Fibroblast of pulmonary artery (primary cell): ENCODE measurements at places on chromosomes 3 and 15.
A peak's percentile ranks its signal among the peaks of the same experiment; 100 is the strongest.

DNA sequence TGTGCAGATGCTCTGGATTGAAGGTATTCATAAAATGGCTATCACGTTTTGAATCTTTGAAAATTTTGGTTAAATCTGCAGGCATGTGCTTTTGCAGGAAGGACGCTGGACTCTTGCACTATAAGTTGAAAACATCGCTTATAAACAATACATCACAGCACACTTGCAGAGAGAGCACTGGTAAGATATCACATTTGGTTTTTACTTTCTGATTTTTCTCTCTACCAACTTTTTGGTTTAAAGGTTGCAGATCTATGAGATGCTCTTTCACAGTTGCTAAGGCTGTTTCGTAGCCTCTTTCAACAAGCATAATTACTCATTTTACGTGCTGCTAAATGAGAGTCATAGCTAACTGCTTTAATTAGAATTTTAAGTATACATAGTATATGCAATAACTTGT, 724.4 kb upstream of the ARRDC4 start:
- DNase-seq, result no peak

- no peak for DNase-seq
Observed at GRCh38 chr15:31296646-31297574, 29.7 kb upstream of the KLF13 start.

GRCh38 chr15:85649372-85649771, 145.4 kb downstream of the KLHL25 start:
- peak; percentile 93 for DNase-seq

DNA sequence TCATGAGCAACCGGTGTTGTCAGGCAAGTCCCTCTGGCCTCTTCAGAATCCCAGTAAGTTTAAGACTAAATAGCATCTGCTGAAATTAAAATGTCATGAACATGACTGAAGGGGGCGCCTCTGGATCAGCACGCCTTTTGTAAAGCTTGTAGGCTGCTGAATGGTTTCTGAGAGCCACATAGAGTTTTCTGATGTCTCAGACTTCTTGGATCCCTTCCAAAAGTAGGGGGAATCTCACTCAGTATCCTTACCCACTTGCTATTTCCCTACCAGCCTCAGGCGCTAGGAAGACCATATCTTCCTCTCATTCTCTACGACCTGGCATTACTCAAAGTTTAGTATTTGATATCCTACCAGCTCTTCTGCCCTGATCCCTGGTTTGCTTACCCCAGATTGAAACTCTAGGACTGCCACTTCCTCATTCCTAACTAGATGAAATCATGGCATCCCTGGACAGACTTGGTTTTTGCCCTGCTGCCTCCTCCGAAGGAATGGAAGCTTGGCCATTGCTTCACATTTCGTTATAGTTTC, 62.7 kb upstream of the CD47 start:
- DNase-seq, result peak; percentile 74

DNA sequence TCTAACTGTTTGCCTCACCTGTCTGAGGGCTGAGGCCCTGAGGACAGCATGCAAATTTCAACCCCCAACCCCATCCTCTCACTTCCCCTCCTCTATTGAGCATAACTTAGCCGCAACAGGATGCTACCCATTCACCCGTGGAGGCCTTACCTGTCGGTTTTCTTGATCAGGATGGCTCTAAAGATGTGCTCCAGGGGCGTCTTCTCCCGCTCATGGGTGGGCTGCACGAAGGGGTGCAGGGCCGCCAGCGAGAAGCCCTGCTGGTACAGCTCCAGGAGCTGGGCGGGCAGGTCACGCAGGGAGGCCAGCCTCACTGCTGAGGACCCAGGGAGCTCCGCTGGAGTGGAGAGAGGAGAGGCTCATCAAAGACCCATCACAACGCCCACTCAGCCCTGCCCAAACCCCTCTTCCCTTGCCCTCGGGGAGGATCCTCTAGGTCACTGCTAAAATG, 79.8 kb downstream of the RFTN1 start:
- no peak for DNase-seq

DNA sequence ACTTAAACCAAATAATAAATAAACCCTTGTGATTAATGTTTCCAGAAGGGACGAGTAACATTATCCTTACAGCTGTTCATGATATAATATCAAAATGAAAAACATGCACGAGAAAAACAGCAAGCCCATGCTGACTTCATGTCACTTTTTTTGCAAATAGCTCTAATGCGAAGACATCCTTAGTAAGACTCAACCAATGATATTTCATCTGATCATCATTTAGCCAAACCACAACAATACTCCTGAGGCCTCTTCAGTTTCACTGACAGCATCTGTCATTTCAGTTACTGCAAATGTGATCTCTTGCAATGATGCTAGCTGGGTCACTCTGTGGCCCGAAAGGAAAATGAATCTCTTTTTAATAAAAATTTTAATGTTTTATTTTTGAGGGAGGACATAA, 74.0 kb downstream of the POLR2M start:
- DNase-seq, result no peak

DNA sequence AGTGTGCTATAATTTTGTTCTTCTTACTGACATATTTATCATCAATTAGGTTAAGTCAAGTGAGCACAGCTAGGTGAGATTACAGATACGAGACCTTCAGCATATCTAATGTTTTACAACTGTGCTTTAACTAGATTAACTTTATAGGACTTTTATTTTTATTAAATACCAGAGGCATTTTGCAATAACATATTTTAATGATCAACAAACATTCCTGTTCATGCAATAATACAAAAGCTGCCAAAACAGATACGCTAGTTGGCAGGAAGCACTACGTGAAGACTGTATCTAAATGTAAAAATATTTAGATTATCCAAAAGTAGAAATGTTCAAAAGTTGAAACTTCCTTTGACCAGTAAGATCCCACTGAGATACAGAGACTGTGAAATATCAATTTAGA, 139.1 kb downstream of the CBLB start:
- peak; percentile 66 for DNase-seq

GRCh38 chr15:29835301-29835700, 13.0 kb upstream of the TJP1 start:
- DNase-seq, result peak; percentile 73

GRCh38 chr15:51620641-51621040, 1.9 kb downstream of the DMXL2 start:
- no peak for DNase-seq

GRCh38 chr15:100295939-100296565, 45.7 kb downstream of the ADAMTS17 start:
- DNase-seq, result no peak

DNA sequence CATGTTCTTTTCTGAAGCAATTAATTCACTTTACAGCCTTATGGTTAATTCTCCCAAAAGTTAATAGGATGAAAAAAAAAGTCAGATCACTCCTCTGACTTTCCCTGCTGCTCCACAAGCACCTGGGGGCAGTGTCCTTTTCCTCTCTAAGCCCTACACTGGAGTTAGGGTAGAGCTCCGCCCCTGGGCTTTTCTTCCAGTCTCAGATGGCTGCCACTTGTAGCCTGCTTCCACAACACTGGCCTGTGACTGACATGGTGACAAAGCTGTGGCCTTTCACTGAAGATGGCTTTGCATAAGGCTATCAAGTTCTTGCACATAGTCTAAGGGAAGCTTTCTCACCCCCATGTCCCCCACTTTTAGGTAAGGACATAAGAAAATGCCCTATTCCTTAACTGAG, 1.3 kb upstream of the MON1A start:
- DNase-seq, result no peak

DNA sequence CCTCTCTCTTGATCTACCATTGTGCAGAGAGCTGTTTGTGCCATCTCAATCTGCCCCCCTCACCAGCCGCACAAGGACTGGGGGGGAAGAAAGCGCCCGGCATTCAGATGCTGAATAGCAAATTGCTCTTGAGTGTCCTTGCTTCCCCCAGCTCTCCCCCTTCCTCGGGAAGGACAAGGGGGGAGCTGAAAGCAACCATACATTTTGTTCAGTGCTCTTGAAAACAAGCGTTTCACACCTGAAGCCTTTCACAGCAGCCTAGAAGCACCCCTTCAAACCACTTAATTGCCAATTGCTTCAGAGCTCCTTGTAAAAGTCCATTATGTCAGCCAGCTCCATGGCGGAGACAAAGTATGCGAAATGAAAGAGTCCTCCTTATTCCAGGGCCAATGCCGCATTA, 540.1 kb downstream of the NR2F2 start:
- DNase-seq, result no peak

GRCh38 chr3:197256836-197257444, 41.5 kb downstream of the DLG1 start:
- peak; percentile 78 for DNase-seq

DNA sequence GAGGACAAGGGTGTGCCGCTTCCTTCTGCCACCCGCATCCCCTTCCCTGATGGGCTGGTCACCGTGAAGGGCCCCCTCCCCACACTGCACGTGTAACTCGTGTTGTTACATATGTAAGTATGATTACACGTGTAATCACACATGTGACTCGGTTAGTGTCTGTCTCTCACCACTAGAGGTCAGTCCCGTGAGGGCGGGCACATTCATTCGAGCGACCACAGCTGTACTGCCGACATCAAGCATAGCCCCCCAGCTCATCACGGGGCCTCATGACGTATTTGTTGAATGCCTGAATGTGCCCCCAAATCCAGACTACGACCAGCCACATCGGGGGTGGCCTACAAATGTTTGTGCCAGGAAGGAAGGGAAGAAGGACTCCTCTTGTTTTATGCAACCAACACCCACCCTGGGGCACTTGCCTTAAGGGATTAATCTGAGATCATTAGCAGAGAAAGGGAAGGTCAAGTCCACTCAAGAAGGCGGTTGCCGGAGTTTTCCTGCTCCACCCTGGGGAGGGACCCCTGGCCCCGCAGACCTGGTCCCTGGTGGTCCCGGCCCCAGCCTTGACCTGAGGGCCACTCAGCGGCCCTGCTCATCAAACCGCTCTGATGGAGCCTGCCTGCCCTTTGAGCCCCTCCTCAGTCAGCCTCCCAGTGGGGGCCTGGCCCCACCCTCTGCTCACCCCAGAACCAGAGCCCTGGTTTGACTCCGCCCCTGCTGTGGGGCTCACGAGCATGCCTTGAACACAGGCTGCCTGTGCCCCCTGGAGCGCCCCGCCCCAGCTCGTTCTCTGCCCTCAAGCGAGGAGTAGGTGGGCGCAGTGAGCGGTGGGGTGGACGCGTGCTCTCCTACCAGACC, 52.8 kb downstream of the RGMA start:
- peak; percentile 53 for DNase-seq

DNA sequence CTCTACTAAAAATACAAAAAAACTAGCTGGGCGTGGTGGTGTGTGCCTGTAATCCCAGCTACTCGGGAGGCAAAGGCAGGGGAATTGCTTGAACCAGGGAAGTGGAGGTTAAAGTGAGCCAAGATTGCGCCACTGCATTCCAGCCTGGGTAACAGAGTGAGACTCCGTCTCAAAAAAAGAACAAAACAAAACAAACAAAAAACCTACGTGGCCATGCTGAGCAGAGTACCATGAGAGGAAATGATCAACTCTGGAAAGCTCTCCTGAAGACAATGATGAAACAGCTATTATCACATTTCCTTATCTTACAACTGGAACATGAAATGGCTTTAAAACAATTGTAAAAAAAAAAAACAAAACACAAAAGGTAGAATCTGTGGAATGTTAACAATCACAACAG, 75.2 kb downstream of the CHSY1 start:
- DNase-seq, result peak; percentile 93

- DNase-seq, result no peak
Observed at GRCh38 chr15:76582550-76582949, 246.0 kb downstream of the ISL2 start.

DNA sequence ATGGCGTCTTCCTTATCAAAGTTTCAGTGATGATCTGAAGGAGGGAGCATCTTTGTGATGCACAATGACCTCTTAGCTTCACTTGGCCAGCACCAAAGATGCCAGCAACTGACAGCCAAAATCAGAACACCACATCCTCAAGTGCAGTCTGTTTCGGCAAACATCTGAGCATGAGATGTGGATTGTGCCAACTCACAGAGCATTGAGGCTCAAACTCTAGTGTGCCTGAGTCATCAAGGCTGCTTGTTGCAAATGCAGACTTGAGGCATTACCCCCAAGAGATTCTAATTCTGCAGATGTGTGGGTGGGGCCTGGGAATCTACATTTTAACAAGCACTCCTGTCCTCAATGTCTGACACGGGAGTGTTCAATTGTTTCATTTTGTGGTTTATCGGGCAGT, 35.8 kb downstream of the ABHD5 start:
- DNase-seq, result peak; percentile 36

- DNase-seq, result no peak
Observed at GRCh38 chr3:139285691-139286090, 58.1 kb upstream of the MRPS22 start.

DNA sequence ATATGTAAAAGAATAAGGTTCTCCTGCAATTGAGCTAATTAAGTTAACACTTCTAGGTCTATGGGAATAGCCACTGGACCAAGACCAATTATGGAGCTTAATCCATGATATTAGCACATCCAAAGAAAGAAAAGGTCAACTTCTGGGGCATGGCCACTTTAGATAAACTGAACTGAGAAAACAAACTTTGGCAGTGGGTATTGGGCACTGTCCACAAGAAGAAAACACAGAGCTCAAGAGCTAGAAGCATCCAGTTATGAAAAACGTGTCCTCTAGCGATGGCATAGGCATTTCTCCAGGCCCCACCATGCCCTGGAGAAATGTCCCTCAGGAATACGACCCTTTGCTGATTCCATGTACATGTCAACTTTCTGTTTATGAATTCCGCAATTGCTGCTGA, 87.8 kb downstream of the THRB start:
- no peak for DNase-seq

- no peak for DNase-seq
Observed at GRCh38 chr3:182240474-182240873, 528.7 kb downstream of the SOX2 start.

- DNase-seq, result peak; percentile 51
Observed at GRCh38 chr3:153749070-153749610, 372.1 kb upstream of the ARHGEF26 start.

DNA sequence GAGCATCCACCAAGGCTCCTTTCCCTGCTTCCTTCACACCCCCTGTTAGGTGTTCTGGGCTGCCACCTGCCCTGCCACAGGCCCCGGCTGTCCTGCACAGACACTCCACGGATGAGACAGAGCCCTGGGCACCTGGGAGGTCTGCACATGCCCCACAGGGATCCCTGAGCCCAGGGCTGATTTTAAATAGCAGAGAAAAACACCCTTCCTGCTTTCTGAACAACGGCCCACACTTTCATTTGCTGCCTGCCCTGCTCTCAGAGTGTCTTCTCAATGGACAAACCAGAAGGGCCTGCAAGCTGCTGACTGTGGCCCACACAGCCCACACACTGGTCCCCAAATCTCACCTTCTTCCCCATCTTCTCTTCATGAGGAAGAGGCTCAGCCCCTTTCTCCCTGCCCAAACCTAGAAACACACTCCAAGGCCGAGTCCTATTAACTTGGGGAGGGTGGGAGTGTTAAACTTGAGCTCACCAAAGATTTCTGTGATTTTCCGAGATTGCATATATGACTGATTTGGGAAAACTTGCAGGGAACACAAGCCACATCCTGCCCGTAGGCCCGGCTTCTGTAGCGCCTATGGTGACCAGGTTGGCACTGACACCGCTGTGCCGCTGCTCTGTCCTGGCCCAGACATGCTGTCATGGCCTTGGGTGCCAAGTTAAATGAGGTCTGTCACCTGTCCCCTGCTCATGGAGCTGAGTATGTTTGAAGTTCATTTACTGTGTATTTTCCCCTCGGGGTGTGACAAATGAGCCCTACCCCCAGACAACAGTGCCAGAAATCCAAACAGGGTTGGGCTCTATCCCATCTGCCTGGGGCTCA, 47.2 kb upstream of the KLF13 start:
- DNase-seq, result no peak
